Uterine smooth muscle cell (primary cell): ENCODE measurements at places on chromosomes 1 and 21. TPM values are rescaled to one million over a fixed set of nuclear protein-coding genes. Genes with fewer than 3 reads are reported as not detected.

ASTN1 gene
- total RNA-seq = 0.22 and 0.75 TPM in 2 replicates

CDKN2C gene
- total RNA-seq = 11.5 and 38.4 TPM in 2 replicates

ADGRL4 gene
- total RNA-seq = 3.7 and 6.2 TPM in 2 replicates

MCL1 gene
- total RNA-seq = 296 and 333 TPM in 2 replicates

CCDC181 gene
- 1.2 and 2.0 TPM in 2 replicates for total RNA-seq
